ENCODE measurements at places on chromosomes 6 and 20.

DNA sequence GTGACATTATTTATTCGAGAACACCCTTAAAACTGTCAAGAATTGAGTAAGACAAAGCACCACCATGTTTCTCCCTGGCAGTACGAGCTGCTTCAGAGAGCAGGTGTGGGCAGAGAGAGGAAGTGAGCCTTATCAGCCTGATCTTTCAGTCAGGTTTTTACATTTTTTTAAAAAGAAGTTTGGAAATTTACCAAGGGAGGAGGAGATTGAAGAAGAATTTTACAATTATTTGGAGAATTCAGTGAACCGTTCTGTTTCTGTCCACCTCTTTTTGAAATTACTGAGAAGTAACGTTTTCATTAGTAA is 75.5 kb downstream of the ZDHHC14 start:
- peak; percentile 64 for DNase-seq

DNA sequence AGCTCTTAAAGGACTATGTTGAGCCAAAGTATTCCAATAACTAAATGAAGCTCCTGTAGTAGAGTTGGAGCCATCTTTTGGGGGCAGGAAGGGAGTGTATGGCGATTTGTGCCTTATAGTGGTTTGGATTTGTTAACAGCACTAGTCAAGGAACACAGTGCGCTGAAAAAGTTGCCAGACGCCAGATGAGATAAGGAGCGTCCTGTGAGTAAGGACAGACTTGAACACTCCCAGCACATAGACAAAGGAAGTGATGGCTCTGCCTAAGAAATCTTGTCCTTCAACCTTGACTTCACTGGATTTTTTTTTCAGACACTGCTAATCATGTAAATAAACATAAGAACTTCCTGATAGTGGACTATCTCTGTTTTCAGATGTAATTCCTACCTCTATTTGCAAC is 136.9 kb downstream of the TRMT11 start:
- peak; percentile 23 for DNase-seq

GRCh38 chr20:59993736-59994430 is 35.7 kb downstream of the CDH26 start:
- peak; percentile 50 for DNase-seq

DNA sequence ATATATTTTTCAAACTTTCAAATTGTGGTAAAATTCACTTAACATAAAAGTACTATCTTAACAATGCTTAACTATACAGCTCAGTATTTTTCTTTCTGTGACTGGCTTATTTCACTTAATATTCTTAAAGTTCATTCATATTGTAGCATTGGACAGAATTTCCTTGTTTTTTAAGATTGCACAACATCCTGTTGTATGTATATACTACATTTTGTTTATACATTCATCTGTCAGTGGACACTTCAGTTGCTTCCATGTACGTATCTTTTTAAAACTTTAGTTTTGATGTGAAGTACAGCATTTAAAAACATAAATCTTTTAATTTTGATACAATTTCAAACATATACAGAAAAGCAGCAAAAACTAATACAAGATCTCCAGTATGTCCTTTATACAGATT is 220.7 kb downstream of the ZFAND3 start:
- DNase-seq: no peak

GRCh38 chr6:79813854-79814709 is 133.3 kb downstream of the ELOVL4 start:
- DNase-seq: peak; percentile 62

GRCh38 chr6:35948725-35949124 is 27.8 kb upstream of the SRPK1 start:
- peak; percentile 24 for DNase-seq

DNA sequence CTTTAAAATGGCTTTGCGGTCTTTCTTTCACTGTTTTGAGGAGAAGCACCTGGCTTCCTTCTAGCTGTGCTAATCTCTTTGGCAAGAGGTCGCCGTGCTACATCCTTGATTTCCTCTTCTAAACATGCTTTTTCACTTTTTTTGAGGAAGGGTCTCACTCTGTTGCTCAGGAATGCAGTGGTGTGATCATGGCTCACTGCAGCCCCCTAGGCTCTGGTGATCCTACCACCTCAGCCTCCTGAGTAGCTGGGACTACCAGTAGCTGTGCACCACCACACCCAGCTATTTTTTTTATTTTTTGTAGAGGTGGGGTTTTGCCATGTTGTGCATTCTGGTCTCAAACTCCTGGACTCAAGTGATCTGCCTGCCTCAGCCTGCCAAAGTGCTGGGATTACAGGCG is 40.5 kb downstream of the RSPH3 start:
- no peak for DNase-seq

DNA sequence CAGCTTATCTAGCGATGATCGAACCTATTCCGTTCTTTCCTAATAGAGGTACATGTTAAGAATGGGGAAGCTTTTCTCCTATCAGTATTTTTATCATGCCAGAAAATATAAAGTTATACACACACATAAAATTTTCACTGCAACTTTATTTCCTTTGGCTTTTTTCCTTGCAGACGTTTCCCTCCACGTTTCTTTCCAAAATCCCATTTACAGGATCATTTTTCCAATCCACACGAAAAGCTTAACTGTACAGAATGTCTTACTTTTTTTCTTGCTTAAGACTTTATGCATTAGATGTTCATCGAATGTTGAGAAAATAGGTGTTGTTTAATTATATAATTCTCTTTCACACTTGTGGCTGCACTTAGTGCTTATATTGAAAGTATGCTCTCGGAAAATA is 62.9 kb upstream of the HDGFL1 start:
- DNase-seq: no peak
